ENCODE measurements at places on chromosomes 7 and 10.

GRCh38 chr7:80060218-80060806 is 74.3 kb upstream of the GNAI1 start:
- DNase-seq = no peak

GRCh38 chr7:142177869-142178268 is 66.4 kb downstream of the MGAM2 start:
- DNase-seq = no peak

DNA sequence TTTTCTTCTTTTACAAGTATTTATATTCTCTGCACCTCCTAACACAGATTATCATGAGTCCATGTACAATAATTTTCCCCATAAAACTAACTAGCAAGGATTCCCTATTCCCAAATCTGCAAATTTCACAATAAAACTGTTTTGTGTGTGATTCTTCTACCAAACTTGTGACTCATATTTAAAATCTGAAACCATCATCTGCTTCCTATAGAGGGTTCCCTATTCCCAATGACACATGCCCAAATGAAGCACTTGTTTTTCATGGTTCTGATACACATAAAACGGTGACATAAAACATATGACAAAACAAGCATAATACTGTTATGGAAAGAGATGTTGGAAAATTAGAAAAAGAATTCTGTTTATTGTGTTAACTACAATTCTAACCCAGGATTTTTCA is 657.6 kb downstream of the PARD3 start:
- DNase-seq = no peak

DNA sequence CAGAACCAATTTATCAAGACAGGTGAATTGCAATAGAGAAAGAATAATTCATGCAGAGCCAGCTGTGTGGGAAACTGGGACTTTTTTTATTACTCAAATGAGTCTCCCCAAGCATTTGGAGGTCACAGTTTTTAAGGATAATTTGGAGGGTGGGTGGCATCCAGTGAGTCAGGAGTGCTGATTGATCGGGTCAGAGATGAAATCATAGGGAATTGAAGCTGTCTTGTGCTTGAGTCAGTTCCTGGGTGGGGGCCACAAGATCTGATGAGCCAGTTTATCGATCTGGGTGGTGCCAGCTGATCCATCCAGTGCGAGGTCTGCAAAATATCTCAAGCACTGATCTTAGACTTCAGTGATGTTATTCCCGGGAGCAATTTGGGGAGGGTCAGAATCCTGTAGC is 9.9 kb upstream of the MYO1G start:
- no peak for DNase-seq

DNA sequence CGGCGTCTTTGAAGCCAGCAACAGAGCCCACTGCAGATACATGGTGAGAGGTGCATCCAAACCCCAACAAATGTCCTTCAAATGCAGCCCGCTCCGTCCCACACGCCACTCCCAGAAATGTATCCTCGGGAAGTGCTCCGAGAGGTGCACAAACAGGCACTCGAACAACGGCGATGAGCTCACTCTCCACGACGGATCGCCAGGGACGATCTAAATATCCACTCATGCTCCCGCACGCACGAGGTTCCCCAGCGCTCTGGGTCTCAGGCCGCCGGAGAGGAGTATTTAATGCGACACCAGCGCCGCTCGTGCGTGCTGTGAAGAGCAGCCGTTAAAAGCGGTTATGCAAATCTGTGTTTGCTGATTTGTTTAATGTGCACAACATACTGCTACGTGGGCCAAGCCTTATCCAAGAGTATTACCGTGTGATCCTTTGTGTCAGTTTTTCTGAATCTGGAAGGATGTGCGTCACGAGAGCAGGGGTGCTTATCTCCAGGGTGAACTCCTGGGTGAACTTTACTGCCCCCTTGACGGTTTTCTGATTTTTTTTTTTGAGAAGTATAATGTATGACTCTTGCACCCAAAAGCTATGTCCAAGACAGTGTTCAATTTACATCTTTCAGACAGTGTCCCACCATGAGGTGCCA is 48.5 kb upstream of the PPP2R2D start:
- DNase-seq = no peak

GRCh38 chr7:117951691-117952280 is 78.5 kb upstream of the CTTNBP2 start:
- no peak for DNase-seq

DNA sequence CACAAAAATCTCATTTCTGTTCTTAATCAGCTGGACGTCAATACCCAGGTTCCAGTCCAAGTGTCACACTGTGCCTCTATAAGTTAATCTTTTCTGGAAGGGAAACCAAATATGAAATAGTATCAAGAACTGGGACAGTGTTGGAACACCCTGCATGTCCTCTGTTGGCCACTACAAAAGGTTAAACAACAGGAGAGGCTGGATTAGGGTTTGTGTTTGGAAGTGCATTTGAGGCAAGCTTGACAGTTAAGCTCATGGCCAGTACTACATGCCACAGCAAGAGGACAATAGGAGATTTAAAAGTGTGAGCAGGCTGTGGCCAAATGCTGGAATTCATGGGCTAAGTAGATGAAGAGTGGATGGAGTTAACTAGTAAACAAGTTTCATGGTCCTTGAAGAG is 751.5 kb downstream of the AUTS2 start:
- no peak for DNase-seq

DNA sequence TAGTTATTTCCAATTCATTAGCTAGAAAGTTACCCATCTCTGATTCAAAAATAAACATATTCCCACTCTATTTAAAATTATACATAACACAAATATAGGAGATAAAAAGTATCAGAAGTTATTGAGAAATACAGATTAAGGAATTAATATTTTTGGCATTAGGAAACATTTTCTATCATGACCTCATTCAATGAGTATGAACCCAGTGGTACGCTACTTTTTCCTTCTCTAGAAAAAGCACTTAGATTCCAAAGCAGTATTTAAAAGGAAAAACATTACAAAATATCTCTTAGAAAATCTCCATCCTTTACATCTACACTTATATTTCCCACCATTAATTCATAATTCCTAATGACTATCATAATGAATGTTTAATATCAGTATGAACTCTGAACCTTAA is 240.6 kb upstream of the GNAI1 start:
- DNase-seq = no peak

GRCh38 chr7:120256344-120257070 is 16.5 kb upstream of the KCND2 start:
- no peak for DNase-seq

GRCh38 chr10:33579996-33580395 is 245.5 kb upstream of the NRP1 start:
- DNase-seq = no peak

DNA sequence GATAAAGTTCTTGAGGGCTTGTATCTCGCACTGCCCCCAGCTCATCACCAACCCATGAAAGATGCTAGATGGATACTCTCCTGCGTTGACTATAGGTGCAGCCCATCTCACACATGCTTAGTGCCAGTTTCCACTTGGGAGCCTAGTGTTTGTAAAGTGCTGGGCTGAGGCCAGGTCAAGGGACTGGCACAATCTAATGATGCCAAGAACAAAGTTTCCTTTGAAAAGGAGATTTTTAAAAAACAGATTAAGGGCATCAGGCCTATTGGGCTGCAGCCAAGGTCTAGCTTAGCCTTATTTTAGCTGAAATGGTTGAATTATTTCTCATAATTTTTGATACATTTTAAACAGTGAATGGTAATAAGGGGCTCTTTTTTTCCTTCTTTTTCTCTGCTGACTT is 259.0 kb downstream of the ADRA2A start:
- DNase-seq = no peak

GRCh38 chr7:14714161-14714728 is 188.3 kb downstream of the DGKB start:
- DNase-seq = no peak

GRCh38 chr10:132753596-132753995 is 32.4 kb downstream of the NKX6-2 start:
- DNase-seq = no peak

DNA sequence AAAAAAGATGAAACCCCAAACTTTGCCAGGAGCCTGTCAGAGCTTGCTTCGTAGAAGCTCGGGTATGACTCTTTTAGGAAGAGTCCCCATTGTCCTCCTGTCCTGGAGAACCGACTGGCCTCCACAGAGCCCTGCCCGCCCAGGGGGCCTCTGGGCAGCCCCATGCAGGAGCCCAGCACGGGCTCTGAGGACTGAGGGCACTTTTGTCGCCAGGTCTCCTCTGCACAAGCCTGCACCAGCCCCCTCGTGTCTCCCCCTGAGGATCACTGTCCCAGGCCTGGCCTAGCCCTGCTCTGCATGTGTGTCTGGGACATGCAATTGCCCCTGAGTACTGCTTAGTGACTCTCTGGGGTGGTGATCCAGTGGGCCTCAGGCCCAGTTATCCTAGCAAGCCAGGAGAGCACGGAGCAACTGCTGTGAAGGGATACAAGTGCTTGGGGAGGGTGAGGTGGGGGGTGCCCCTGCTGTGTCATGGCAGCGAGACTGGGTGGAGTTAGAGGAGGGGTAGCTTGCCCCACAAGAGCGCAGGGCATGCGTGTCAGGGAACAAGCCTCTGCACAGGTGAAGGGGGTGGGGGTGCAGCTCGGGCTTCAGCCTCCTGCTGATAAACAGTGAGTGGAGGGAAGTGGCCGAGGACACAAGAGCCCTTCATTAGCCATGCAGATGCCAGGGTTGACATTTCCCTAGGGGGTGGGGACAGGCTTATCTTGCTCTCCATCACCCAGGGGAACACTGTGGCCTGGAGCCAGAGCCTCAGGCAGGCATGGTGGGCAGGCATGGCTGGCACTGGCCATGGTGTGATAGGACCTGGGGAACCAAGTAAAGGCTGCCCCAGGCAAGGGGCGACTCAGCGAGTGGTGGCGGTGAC is 143.4 kb downstream of the C10orf105 start:
- no peak for DNase-seq

GRCh38 chr10:101824736-101825135 is 6.5 kb upstream of the OGA start:
- DNase-seq = no peak

GRCh38 chr10:3987143-3987974 is 202.3 kb upstream of the KLF6 start:
- DNase-seq = no peak

- no peak for DNase-seq
These were observed 298.6 kb downstream of the REEP3 start for GRCh38 chr10:63819753-63820329.

DNA sequence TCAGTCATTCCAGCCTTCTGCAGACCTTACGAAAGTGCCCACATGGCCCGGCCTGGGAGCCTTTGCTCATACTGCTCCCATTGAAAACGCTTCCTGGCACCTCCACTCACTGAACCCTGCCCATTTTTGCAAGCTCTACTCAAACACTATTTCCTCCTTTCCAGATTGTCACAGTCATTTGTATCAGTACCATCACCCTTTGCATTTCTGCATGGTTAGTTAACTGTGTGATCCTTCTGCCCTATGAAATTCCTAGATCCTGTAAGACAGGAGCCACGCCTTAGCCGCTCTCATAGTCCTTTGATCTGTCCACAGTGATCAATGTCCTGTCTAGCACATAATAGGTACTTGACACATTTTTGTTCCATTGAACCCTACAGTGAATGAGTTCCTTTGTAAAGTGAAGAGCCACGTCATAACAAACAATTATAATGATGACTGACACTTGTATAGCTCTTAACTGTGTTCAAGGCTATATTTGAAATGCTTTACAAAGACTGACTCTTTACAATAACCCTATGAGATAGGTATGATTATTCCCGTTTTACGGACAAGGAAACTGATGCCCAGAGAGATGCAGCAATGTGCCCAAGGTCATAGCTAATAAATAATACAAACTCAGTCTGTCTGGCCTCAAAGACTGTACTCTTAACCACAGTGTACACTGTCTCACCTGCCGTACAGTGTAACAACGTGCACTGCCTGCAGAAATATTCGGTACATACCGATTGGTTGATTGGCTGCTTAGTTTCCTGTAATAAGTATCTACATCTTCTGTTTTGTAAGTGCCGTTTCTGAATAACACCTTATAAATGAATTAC is 16.6 kb upstream of the ITIH2 start:
- DNase-seq = no peak

GRCh38 chr10:128526791-128527375 is 400.7 kb upstream of the MKI67 start:
- no peak for DNase-seq
